ENCODE measurements at places on chromosomes 4 and X.

- no peak for DNase-seq
These were observed at the start of gene AMER1 for GRCh38 chrX:64205441-64205734. AMER1 (minus strand) TSS chrX:64205708; CDS start chrX:64193286, 12,422 bp downstream.

DNA sequence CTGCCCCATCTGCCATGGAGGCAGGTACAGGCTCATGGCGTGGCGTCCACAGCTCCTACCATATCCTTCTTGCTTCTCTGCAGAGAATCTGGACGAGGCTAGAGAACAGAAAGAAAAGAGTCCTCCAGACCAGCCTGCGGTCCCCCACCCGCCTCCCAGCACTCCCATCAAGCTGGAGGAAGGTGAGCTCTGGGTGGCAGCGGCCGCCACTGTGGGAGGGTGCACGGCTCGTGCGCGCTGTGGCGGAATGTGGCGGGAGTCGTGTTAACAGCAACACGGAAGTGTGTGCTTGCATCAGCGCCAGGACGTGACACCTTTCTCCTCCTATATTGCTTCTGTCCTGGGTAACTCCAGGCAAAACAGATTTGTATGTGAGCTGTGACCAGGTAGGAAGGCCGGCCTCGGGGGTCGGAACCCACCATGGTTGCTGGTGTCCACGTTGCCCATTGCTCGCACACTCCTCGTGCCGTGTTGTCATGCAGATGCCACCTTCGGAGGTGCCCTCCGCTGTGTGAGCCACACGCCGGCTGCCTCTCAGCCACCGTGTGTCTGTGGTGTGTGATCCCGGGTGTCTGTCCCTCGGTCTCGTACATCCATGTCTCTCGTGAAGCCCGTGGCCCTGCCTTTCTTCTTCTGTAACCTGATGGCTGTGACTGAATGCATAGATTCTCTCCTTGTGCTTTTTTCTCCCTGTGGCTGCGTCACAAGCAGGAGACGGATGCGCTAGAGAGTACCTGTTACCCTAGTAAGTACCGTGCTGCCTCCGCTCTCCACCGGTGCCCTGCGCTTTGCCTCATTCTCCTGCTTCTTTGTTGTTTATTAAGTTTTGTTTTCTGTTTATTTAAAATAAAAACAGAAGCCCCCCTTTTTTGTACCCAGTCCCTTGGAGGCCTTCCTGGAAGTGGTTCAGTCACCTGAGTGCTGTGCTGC is 37.0 kb downstream of the NOP14 start:
- no peak for DNase-seq

- DNase-seq: no peak
These were observed 609.1 kb upstream of the TECRL start for GRCh38 chr4:65018313-65018712.

GRCh38 chrX:25066131-25066530 is 50.4 kb upstream of the ARX start:
- DNase-seq: no peak

DNA sequence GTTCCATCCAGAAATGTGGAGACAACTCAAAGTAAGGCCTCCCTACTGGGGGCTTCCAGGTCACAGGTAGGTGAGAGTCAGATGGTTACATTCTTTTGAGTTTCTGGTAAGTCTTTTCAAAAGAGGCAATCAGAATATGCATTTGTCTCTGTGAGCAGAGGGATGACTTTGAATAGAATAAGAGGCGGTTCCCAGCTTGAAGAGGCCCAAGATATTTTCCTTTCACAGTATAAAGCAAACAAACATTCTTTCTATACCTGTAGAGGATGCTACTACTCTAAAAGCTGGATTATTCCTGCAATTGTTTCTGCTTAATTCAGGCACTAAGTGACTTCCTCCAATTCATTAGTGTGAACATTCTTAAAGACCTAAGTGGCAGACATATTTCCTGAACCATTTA is 44.4 kb downstream of the DIAPH2 start:
- DNase-seq: no peak

GRCh38 chr4:168138143-168138542 is 45.8 kb downstream of the ANXA10 start:
- no peak for DNase-seq

DNA sequence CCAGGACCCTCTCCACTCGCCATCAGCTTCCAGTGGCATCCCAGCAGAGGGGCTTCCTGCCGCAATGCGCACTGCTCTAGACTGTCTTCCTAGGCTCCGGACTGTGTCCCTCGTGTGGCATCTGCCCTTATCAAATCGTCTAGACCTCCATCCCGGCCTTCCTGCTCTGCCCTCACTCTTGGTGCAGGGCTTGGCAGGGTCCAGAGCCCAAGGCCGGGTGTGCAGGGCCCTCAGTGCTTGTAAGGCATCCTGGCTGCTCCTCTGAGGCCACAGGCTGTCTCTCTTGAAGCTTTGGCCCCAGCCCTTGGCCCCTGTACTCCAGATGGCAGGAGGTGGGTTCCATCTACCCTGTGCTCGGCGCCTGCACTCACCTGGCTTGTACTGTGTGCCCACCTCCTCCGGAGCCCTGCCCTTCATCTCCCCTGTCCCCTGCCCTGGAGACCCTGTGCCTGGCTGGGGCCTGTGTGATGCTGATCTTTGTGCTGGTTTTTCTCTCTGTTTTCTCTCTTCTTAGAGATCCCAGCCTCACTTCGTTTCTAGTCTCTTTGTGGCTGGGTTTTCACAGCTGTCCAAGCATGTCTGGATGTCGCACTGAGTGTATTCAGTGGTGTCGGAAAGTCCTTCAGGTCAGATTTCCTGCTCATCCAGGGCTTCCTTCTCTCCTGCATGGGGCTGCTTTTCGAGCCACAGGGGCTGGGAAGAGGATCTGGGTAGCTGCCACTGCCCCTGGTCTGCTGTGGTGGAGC is 3.7 kb upstream of the TREX2 start:
- DNase-seq: no peak

- DNase-seq: no peak
These were observed 374.6 kb upstream of the SLC7A11 start for GRCh38 chr4:138616775-138617174.

DNA sequence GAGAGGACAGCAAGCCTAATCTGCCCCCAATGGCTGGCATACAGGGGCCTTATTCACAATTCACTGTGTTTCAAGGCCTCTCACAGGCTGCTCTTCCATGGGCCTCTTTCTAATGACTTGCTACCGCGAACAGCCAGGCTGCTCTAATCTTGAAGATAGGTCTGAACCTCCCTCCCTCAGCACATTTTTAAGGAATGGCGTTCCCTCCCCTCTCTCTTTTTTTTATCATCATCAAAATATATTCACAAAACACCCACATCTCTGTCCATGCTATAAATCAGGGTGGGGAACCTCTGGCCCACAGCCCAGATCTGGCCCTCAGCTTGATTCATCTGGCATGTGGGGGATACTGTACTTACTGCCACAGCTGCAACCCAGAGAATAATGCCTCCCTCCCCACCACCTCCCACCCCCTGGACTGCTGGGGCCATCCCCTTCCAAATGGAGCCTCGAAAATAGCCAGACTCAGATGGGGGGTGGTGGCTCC is 76.2 kb upstream of the PLAC1 start:
- no peak for DNase-seq

GRCh38 chr4:42315231-42315630 is 82.1 kb upstream of the SHISA3 start:
- no peak for DNase-seq

DNA sequence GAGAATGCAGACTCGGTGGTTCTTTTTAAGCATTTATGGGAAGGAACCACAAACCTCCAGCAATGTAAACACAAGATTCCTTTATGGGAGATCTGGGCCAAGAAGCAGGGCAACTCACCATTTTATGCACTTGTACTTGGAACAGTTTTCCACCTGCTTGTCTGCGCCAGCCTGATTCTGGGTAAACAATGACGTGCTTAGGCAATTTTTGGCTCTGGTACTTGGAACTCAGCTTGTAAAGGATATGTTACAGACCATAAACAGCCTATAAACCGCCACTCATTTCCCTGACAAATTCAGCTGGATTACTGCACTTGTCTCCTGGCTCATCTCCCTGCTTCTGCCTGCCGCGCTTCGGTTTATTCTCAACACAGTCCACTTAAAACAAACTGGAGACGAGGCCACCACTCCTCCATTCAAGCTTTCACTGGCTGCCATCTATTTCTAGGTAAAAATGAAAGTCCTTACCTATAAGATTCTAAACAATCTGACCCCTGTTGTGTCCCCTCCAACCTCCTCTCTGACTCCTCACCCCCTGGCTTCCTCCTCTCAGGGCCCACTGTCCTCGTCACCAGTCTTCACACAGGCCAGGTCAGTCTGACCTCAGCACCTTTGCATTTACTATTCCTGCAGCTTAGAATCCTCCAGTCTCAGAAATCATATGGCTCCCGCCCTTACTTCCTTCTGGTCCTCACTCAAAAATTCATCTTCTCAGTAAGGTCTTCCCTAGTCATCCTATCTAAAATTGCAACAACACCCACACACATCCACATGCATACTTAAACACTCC is 205.9 kb upstream of the GALNT7 start:
- DNase-seq: no peak

- no peak for DNase-seq
These were observed 1155.4 kb downstream of the STIM2 start for GRCh38 chr4:28015996-28016395.

DNA sequence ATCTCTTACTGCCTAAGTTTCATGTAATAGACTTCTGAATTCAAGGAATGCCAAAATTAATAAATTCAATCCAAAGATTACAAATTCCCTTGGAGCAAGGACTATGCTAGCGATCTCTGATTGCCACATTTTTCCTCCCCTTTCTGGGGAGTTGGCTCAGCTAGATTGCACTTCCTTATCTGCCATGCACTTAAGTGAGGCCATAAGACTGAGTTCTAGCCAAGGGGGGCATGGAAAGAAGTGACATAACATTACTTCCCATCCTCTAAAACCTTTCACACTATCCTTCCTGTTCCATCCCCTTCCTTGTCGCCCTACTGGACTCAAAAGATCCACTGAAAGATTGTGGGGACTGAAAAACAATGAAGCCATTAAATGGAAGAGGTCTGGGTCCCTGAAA is 53.8 kb upstream of the TXK start:
- DNase-seq: no peak

- DNase-seq: no peak
These were observed 589.2 kb upstream of the NR3C2 start for GRCh38 chr4:149031399-149031798.

GRCh38 chr4:13449590-13449989 is 34.5 kb downstream of the RAB28 start:
- no peak for DNase-seq

GRCh38 chr4:62644372-62644771 is 1444.2 kb downstream of the ADGRL3 start:
- DNase-seq: no peak

- DNase-seq: no peak
These were observed 19.2 kb downstream of the TBC1D1 start for GRCh38 chr4:37910091-37910486.

- DNase-seq: no peak
These were observed 901.0 kb downstream of the FAT4 start for GRCh38 chr4:126215759-126216158.

GRCh38 chr4:186240848-186241491 is 13.7 kb downstream of the KLKB1 start:
- DNase-seq: no peak

- DNase-seq: no peak
These were observed 129.4 kb upstream of the TENM3 start for GRCh38 chr4:182113779-182114178.

DNA sequence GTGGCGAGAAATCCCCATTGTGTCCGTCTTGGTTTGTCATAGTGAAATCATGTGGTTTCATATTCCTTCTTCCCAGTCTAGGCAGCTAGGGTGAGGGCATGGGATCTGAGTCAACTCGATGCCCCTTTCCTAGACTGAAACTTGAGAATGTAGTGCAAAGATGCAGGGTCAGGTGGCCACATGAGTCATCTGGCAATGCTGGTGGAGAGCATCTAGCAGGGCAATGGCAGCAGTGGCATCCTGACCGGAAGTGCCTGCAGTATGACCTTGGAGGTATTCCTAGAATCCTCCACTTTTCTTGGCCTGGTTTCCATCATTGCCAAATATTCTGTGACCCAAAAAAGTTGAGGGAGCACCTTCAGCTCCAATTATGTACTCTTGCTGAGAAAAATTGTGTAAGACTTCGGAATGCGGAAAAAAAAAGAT is 39.1 kb upstream of the TMEM184C start:
- no peak for DNase-seq

DNA sequence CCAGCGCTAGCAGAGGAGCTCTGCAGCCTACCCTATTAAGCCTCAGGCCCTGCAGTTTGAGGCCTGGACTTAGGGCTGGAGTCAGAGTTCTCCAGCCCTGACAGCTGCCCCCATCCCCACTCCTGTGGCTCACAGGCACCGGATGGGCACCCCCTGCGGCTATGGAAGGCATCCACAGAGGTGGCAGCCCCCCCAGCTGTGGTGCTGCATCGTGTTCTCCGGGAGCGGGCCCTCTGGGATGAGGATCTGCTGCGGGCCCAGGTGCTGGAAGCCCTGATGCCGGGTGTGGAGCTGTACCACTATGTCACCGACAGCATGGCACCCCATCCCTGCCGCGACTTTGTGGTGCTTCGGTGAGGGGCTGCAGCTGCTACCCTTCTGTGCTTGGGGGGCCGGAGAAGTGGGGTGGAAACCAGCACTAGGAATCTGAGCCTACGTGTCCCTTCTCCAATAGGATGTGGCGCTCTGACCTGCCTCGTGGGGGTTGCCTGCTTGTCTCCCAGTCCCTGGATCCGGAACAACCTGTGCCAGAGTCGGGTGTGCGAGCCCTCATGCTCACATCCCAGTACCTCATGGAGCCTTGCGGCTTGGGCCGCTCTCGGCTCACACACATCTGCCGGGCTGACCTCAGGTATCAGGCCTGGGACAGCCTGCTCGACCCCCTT is 76.2 kb downstream of the STARD8 start:
- DNase-seq: no peak

- DNase-seq: no peak
These were observed 12.5 kb downstream of the CC2D2A start for GRCh38 chr4:15481961-15482745.

DNA sequence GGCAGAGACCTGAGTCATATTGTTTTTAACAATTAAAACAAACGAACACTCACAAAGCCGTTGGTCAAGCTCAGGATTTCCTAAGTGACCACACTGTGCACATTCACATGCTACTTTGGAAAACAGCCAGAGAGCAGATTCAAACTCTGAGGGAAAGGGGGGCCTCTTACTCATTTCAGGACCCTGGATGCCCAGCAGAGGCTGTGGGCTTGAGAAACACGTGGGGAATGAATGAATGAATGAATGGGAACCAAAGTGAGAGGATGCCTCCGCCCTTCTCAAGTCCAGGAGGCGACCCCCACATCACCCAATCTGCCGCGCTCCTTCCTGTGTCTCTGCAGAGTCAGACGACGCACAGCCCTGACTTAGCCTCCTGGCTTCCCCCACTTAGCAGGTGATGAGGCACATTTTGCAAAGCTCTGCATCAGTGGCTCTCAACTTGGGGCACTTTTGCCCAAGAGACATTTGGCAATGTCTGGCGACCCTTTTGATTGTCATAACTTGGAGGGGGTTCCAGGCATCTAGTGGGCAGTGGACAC is 76.0 kb downstream of the ABLIM2 start:
- DNase-seq: no peak

GRCh38 chr4:24965627-24966026 is 52.8 kb upstream of the CCDC149 start:
- DNase-seq: no peak

Measured in D721Med (cell line).